ENCODE measurements at places on chromosomes 13 and 19.

DNA sequence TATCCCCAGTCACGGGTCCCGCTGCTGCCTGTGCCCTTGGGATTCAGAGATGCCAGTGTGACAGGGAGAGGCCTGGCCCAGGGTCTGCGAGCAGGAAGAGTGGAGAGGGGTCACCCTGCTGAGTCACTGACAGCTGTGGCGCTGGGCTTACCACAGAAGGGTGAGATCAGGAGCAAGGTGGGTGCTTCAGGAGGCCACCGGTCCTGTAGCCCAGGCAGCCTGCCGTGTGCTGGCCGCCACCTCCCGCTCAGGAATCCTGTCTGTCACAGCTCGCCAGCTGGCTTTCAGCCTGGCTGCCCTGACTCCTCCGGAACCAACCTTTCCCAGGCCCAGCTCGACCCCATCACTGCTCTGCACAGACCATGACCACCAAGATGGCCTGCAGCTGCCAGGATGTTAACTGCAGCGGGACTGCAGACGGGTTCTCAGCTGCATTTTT lies 25.3 kb downstream of the NAXD start:
- DNase-seq: no peak

- DNase-seq: peak; percentile 21
Observed at GRCh38 chr19:17448131-17448967, at the start of gene TMEM221. Gene TMEM221 (minus strand): TSS chr19:17448668. CDS start chr19:17448462, 206 bp downstream.

DNA sequence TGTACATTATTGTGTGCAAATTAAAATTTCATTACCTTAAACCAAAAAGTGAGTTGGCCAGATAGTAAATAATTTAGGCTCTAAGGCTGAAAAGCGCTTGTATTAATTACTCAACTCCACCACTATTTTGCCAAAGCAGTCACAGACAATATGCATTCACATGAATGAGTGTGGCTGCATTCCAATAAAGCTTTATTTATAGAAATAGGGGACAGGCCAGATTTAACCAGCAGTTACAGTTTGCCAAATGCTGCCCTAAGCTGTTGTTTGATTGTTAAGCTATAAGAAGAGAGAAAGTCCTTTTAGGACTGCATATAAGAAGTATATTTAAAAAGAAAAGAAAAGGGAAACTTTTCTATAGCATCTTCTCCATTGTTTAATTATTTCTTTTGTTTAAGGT lies 342.6 kb downstream of the ITGBL1 start:
- no peak for DNase-seq

DNA sequence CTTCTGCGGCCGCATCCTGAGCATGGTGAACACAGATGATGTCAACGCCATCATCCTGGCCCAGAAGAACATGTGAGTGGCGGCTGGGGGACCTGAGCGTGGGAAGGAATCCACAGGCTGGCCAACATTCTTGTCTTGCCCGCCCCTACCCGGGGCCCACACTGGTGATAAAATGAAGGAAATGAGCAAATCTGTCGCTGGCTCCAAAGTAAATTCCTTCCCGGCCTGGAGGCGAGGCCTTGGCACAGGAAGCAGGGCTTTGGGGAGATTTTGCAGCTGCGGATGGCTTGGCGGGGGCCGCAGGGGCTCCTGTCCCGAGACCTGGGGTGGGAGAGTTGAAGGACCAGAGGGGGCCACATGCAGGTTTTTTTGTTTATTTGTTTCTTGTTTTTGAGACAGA lies 4.4 kb downstream of the KXD1 start:
- no peak for DNase-seq

GRCh38 chr19:40605216-40605971 lies 4.2 kb downstream of the LTBP4 start:
- DNase-seq: peak; percentile 51

- no peak for DNase-seq
Observed at GRCh38 chr19:16885166-16885565, 3.6 kb upstream of the F2RL3 start.

DNA sequence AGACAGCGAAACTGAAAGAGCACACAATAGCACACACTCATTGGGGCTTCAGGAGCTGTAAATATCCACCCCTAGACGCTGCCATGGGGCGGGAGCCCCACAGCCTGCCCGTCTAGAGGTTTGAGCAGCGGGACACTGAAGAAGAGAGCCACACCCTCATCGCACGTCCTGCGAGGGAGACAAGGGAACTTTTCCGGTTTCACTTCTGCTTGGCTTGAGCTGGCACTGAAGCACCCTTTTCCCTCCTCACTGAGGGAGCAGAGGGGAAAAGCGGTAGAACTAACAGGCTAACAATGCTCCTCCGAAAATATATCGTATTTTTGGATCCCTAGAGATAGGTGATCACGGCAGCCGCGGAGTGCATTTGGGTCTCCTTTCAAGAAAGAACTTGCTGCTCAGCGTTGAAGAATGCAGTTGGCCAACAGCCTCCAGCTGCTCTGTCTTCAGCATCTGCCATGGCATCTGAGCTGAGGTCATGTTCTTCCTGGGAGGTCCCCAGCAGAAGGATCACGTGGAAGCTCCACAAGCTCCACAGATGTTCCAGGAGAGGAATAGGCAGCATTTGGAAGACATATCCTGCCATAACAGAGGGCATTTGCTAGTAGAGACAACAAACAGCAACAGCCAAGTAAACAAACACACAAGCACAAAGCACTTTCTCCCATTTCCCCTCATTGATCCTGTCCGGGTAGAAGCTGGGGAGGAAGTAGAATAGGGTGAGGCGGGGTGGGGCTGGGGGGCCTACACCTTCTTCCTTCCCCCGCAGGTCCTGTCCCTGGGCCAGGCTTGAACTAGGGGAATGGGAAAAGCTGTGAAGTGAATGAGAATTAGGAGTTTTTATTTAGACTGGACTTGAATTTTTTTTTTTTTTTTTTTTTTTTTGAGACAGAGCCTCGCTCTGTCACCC lies 44.8 kb upstream of the ALOX5AP start:
- DNase-seq: no peak

GRCh38 chr19:3608079-3608641 lies 1.5 kb upstream of the TBXA2R start:
- DNase-seq: no peak

DNA sequence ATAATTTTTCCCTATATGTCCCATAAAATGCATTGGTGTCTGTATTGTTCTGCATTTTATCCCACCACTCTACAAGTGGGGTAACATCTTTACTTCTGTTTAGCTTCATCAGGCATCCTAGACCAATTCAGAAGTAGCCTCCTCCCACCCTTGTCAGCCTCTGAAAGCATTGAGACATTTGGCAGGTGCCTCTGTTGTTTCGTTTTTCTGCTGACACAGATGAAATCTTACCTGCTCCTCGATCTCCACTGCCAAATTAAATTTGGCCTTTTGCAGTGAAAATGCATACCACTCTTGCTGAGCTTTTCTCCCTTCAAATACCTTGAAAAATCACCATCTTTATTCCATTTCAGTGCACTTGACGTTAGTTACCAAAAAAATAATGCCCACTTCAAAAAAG lies 83.5 kb upstream of the STARD13 start:
- no peak for DNase-seq

- DNase-seq: no peak
Observed at GRCh38 chr19:43751466-43752220, 3.1 kb downstream of the SMG9 start.

DNA sequence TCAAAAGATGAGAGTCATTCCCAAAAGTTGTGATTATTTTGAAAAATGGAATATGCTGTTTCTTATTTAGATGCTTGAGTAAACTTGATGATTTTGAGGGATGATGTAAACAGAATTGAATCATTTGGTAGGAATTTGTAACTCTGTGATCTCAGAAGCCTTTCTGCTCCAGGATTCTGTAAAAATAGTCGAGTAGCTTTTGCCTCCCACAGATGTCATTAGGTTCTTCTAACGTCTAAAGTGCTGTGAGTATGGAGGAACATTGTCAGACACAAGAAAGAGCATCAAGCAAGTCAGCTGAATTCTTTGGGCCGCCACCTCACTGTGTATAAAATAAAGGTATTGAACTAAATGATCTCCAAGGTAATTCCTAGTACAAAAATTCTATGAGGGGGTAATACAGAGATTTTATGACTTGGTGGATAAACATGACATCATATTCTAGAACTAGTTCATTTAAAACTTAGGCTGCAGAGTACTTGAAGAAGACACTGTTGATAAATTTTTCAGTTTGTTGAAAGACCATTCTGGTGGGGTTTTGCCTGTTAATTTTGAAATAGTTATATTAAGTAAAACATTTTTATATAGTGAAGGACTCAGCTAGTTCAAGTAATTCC lies 1.4 kb upstream of the GPR183 start:
- DNase-seq: no peak

DNA sequence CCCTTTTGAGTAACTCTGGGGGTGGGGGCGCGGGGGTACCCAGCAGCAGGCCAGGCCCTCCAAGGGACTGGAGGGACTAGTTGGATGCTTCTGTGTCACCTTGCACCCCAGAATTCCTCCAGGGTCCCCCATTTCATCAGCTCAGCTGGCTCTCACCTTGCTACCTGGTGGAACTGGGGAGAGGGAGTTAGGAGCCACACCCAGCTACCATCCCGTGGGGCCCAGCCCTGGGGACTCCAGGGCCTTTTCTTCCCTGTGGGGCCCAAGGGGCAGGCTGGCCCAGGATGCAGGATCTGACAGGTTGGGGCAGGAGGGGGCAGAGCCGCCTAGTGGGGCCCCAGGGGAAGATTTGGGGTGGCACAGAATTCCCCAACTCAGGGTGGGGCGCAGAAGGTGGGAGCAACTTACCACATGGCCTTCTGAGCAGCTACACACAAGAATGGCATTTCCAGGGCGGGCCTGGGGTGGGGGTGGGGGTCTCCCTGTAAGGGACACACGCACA lies 32.8 kb upstream of the NANOS3 start:
- no peak for DNase-seq

DNA sequence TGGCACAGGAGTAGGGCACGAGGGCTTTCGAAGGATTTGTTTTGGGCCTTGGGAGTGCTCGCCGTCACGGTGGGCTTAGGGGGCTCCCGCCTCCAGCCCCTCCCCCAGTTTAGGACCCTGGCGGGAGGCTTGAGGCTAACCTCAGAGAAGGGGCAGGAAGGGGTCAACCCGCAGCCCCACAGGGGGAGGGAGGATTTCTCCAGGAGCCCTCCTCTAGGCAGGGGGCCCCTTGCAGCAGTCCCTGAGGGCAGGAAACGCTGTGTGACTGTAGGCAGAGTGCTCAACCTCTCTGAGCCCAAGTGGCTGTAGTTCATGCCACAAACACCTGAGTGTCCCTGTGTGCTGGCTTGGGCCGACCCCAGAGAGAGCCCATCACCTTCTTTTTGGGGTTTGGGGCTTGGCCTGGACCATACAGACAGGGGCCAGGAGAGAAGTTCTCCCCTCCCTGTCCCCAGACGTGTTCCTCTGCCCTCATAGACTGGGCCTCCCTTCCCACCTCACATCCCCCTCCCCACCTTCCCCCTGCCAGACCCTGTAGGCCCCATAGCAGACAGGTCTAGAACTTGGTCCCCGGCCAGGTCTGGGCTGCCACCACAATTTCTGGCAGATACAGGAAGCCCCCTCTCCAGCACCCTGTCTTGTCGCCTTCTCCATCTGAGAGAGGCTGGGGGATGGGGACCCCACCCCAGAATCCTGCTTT lies 8.1 kb downstream of the ISYNA1 start:
- DNase-seq: no peak
